Activated CD4-positive, alpha-beta T cell treated with anti-CD3 and anti-CD28 coated beads for 48 hours (primary cell): ENCODE measurements at places on chromosomes 7 and 10.

GRCh38 chr7:122706836-122707235 lies 4.1 kb upstream of the RNF148 start:
- DNase-seq, result no peak

DNA sequence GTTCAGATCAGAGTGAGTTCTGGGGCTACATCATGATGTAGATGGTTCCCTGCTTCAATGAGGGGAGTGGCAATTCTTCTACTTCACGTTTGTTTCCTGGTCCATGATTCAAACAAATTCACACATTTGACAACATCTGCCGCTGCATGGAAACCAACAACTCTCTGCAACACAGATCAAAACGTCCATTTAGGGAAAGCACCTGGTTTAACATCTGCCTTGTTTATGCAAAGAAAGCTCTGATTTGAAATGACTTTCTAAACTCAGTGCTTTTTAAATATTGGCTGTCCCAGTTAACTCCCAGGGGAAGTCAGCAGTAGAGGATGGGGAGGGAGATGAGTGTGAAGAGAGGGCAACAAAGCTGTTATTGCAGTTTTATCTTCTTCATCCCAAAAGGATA lies 93.8 kb downstream of the GAD2 start:
- DNase-seq, result no peak

DNA sequence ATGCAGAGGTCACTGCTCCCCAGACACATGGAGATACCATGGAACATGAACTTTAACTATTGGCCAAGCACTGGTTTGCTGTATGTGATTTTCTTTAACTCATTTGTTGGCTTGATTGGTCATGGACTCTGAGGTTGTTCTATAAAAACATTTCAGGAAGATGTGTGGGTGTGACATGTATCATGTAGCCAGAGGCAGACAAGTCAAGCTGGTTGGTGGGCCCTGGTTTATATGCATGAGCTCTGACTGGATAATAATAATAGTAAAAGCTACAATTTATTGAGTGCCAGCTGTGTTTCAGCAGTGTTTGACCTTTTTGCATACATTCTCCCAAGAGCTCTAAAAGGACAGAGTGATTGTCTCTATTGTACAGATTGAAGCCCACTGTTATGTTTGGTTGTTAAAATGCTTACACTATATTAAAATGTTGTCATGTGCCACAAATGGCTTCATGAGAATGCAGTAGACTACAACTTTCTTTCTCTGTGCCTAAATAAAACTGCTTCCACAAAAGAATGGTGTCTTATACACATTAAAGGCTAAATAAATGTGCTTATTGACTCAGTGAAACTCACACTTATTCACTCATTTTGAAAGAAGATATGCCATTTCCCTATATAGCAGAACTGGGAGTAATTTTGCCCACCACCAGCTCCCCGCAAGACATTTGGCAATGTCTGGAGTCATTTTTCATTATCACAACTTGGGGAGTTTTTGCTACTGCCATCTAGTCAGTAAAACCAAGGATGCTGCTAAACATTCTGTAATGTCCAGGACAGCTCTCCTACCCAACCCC lies 243.6 kb upstream of the NFE2L3 start:
- no peak for DNase-seq

DNA sequence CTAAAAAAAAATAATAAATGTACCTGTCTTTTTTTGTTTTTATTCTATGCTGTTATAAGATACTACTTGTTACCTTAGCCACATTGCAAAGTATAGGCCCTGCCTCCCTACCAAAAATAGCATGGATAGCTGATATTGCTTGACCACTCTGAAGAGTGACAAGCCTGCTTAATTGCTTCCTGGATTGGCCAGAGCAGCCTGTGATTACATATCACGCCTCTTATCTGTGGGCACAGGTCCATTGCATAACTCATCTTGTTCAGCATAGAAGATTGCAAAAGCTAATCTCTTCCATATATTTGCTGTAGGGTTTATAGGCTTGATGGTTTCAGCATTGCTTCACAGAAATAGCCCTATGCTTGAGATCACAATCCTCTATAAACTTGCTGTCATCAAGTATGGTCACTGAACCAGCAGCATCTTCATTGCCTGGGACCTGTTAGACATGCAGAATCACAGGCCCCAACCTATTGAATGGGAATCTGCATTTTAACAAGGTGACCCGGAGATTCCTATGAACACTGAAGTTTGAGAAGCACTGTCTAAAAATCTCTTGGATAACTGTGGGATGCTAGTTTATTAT lies 280.8 kb upstream of the CDC14C start:
- DNase-seq, result no peak

- no peak for DNase-seq
Measured at GRCh38 chr10:110872984-110873923, 1.5 kb downstream of the PDCD4 start.

DNA sequence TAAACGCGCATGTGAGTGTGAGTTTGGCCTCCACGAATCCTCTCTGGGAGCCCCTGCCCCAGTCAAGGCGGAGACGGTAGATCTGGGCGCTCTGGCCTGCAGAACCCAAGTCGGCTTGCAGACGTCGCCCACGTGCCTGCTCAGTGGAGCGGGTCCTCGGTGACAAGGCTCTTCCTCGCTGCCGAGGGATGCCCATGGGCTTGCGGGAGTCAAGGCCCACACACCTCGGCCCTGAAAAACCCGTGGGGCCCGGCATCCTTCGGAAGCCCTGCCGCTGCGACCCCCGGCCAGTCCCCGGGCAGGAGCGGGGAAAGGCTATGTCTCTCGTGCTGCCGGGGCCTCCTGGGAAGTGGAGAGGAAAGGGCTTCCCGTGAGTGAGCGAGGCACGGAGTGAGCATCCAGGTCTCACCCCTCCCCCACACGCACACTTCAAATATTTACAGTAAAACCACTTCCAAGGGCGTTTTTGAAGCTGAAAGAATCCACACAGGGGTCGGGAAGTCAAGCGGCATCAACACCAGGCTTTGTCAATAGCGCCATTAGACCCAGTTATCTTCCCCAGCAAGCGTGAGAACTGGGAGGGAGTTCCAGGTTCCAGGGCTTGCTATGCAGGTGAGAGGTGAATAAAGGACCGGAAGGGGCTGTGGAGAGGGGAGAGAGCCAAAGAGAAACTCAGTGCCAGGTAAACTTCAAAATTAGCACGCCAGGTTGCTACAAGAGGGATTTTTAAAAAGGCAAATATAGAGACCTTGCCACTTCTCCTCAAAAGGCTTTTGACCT lies 1.1 kb upstream of the MNX1 start:
- no peak for DNase-seq

DNA sequence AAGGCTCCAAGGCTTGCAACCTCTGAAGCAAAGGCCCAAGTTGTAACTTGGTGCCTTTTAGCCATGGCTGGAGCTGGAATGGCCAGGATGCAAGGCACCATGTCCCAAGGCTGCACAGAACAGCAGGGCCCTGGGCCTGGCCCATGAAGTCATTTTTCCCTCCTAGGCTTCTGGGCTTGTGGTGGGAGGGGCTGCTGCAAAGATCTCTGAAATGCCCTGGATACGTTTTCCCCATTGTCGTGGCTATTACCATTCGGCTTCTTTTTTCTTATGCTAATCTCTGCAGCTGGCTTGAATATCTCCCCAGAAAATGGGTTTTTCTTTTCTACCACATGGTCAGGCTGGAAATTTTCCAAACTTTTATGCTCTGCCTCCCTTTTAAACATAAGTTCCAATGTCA lies 234.2 kb downstream of the CDK14 start:
- no peak for DNase-seq
